ENCODE measurements at places on chromosomes 4 and X. TPM values are rescaled to one million over a fixed set of nuclear protein-coding genes. Genes with fewer than 3 reads are reported as not detected.
A peak's percentile ranks its signal among the peaks of the same experiment; 100 is the strongest.

- H3K4me3 ChIP-seq: peak overlapping the region; percentile 92
- peaks cover 7% of the 10 kb centered on the region for H3K4me1 ChIP-seq
- H3K27me3 ChIP-seq: no peaks in the 10 kb centered on the region
Observed at GRCh38 chr4:105709081-105709450, 482 bp downstream of the GSTCD start.

DNA sequence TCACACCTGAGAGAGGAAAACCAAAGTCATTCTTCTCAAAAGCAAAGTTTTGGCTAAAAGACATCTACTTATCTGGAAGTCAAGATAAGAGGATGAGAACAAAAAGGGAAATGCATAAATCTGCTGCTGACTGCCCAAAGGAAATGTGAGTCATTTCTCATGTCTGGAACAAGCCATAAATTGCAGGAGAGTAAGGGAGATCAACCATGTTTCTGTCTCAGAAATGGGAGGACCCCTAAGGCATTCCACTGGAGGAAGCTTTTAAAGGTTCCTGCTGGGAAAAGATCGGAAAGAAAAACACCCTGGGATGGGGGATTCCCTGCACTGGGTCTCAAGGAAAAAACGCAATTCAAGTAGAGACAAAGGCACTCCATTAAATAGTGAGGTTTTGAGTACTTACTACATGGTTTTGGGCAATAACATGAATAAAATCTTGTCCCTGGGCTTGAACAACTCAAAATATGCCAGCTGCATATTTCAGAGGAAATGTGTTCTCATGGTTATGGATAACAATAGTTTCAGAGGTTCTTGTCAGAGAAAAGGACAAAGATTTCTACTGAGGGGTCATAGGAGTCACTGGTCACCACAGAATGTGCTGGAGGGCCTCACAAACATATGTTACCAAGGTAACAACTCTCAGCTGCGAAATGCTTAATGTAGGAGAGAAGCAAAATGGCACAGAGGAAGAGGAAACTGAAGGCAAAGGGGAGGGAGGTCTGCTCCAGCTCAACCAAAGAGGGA is 19.3 kb downstream of the GPR143 start:
- no peak overlapping the region for H3K27ac ChIP-seq
- no peak overlapping the region for H3K4me3 ChIP-seq
- no peaks in the 10 kb centered on the region for H3K27me3 ChIP-seq
- no peak for DNase-seq

DNA sequence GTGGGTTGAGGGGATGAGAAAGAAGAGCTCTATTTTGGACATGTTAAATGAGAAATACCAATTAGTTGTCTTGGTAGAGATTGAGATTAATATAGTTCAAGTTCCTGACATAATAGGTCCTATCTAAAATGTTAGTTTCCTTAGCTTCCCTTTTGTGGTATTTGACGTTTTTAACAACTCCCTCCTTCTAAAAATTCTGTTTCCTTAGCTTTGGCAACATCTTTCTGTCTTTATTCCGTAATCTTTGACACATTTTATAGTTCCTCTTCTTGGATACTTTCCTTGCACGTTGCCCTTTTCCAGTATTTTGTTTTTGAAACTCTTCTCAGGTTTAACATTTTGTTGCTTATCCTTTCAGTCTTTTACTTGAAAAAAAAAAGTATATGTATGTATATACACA is 36.9 kb downstream of the LAMTOR3 start:
- no peak overlapping the region for H3K4me3 ChIP-seq
- peaks cover 9% of the 10 kb centered on the region for H3K4me1 ChIP-seq

Gene GPRIN3
- total RNA-seq: 24.8 TPM

Gene TEC
- 3.5 TPM for total RNA-seq

Gene ITGB1BP2
- total RNA-seq: 2.4 TPM
